Sciatic nerve (tissue), 2 donors: ENCODE measurements at places on chromosomes 6 and 20. TPM values are rescaled to one million over a fixed set of nuclear protein-coding genes. Genes with fewer than 3 reads are reported as not detected.

The KCNB1 gene
- 4.9 TPM for total RNA-seq

The MRAP2 gene
- 10.3 TPM for total RNA-seq

The GATA5 gene
- 0.22 TPM for total RNA-seq

The KIF13A gene
- total RNA-seq, result 72.8 TPM

The SRSF12 gene
- 2.0 TPM for total RNA-seq

The PEDS1 gene
- total RNA-seq, result 39.5 TPM

The SLC17A1 gene
- total RNA-seq, result not detected

The POM121L2 gene
- not detected for total RNA-seq

The PRRT1 gene
- 6.1 TPM for total RNA-seq

The TNXB gene
- total RNA-seq, result 423 TPM

The AIF1 gene
- total RNA-seq, result 50.6 TPM

The C20orf204 gene
- total RNA-seq, result 2.1 TPM

The ESR1 gene
- total RNA-seq, result 16.5 TPM

The CST9 gene
- not detected for total RNA-seq

The TFAP2C gene
- total RNA-seq, result 0.31 TPM

The EYA2 gene
- 24.4 TPM for total RNA-seq

The CDH4 gene
- 2.2 TPM for total RNA-seq

The HLA-DQB1 gene
- 25.5 TPM for total RNA-seq

The GRM1 gene
- total RNA-seq, result 0.45 TPM

The CGA gene
- total RNA-seq, result not detected

The KIF3B gene
- 30.9 TPM for total RNA-seq

The GPX5 gene
- not detected for total RNA-seq

The PRR3 gene
- 10.9 TPM for total RNA-seq

The RNF146 gene
- 72.2 TPM for total RNA-seq

The HLA-DQA2 gene
- total RNA-seq, result 10.2 TPM

The HMGCLL1 gene
- total RNA-seq, result 3.8 TPM

The FOXQ1 gene
- 1.7 TPM for total RNA-seq

The SLC22A7 gene
- total RNA-seq, result not detected

The TAAR2 gene
- total RNA-seq, result not detected

The MLN gene
- not detected for total RNA-seq
